ENCODE measurements at places on chromosomes 3 and 15. TPM values are rescaled to one million over a fixed set of nuclear protein-coding genes. Genes with fewer than 3 reads are reported as not detected.
A peak's percentile ranks its signal among the peaks of the same experiment; 100 is the strongest.

The CALML4 gene
- total RNA-seq, result 3.7 TPM

The DUOX1 gene
- total RNA-seq, result not detected

The HRG gene
- total RNA-seq, result not detected

The CHRD gene
- total RNA-seq, result 2.8 TPM

The GOLGA8T gene
- not detected for total RNA-seq

The PIGBOS1 gene
- 17.7 TPM for total RNA-seq

The IQCH gene
- total RNA-seq, result 4.3 TPM

The POPDC2 gene
- 0.08 TPM for total RNA-seq

The GHRL gene
- total RNA-seq, result not detected

The TM6SF1 gene
- total RNA-seq, result not detected

GRCh38 chr15:69156736-69157381 lies 3.6 kb upstream of the GLCE start:
- DNase-seq, result no peak

GRCh38 chr3:13130464-13131193 lies 57.4 kb upstream of the IQSEC1 start:
- no peak for DNase-seq

DNA sequence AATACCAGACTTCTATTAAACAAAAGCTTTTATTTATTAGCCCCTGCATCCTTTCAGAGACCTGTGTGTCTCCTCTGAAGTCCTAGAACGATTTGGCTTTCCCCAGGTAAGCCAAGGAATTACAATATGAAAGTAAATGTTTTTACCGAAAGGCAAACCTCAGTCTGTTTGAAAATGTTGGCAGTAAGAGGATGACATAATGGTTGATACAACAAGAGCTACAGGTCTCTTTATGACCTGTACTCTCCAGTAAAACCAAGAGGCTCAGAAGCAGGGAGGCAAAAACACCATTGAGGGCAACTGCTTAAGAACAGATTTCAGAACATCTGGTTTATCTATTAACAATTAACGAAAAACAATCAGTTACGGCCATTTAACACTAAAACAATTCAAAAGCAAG lies 107.8 kb downstream of the ADAM10 start:
- no peak for DNase-seq

DNA sequence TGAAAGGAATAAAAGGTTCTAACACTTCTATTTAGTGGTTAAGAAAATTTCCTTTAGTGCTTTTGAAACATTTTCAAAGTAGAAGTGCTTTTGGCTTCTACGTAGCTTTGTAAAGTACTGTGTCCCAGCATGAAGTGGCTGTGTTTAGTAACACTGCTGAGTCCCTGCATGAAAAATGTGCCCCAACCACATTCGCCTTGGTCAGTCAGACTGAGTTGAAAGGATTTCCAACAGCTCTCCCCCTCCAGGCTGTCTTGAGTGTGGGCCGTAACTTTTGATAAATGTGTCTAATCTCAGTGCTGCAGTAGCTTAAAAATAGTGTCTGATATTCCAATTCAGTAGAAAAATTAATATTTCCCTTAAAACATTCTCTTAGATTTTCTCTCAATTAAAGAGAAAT lies 115.0 kb downstream of the NR1D2 start:
- DNase-seq, result no peak

- DNase-seq, result no peak
These were observed 21.8 kb downstream of the ATRIP start for GRCh38 chr3:48468329-48468731.

DNA sequence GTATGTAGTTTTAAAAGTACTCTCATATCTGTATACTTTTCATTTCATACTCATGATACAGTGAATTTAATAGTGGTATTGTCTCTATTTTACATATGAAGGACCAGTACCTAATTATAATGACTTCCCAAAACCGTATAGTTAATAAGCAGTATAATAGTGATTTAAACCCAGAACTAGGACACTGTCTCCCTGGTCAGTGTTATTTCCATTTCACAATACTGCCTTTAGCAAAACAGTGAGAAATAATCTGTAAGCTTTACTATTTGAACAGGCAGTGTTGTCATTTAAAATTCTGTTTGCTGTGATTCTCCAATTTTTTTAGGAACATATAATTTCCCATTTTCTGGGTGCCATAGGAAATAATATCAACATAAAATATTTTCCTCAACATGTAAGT lies 116.2 kb downstream of the TCF12 start:
- no peak for DNase-seq

DNA sequence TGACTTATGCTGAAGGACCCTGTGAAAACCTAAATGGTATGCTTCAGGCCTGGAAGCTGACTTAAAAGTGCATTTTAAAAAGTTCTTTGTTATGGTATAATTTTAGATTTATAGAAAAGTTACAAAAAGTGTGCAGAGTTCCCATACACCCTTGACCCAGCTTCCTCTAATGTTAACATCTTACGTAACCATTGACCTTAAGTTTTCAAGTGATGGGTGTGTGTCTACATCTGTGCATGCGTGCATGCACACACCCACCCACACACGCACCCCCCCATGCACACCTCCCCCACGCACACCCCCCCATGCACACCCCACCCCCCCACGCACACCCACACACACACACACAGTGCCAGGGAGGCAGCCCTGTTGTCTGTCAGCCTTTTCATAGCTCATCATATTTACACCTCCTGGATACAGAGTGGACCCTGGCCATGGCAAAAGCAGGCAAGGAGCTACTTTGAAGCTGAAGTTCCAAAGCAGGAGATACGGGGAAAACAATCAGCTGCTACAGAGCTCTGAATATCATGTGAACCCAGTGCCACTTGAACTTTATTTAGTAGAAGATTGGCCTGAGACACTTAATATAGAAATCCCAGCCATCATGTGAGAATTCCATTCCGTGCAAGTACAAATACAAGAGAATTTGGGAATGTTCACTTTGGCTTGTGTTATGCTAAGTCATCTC lies 30.0 kb upstream of the TRAK1 start:
- no peak for DNase-seq

DNA sequence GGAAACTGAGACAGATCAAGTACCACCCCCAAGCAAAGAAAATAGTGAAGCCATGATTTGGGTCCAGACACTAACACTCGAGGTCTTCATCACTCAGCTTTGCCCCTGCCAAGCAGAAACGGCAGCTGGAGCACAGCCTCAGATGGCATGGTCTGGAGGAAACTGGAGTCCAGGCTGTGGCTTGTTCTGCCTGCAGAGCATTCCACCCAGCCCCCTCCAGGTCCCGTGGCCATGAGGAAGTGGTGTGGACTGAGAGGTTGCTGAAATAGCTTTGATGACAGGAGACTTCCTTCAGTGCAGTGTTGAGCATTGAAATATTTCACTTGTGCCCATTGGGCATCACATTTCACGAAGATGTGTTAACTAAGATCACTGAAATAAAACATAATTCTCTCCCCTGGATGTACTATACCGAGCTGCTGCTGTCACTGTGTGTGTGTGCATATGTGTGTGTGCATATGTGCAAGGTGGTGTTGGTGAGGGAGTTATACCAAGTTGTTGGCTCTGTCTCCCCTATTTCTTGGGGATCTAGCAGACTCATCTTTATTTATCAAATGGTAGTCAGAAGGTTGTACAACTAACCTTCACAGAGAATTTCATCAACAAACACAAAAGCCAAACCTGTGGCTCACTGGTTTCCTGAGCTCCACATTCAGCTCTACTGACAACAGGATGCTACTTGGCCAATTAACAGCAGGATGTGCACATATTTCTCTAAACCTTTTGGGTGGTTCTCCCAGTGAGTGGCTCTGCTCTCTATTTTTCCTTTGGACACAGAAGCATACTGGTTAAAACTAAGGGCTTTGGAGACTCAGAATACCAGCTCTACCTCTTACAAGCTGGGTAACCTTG lies 660.1 kb upstream of the CFAP20DC start:
- DNase-seq, result no peak

- DNase-seq, result no peak
These were observed 10.5 kb downstream of the ABI3BP start for GRCh38 chr3:100982710-100983109.

DNA sequence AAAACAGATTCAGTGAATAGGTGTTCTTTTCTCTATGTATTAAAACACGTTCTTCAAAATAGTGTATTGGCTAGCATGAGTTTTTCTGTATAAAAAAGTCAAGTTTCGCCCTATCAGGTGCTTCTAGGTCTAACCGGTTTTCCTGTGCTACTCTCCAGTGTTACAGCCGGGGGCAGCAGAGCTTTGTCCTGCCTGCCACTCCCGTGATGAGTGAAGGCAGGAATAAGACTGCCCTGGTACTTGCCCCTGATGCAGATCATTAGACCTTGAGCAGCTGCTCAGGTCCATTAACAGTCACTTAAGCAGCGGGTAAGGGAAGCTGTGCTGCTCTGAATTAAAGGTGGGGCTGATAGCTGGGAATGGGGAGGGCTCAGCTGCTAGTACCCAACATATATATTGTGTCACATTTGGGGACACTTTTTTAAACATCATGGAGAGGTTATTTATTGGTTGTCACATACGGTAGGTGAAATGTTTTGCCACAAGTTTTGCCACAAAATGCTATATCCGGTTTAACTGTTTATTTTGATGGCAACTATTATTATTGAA lies 1.3 kb upstream of the UNC13C start:
- peak; percentile 38 for DNase-seq

DNA sequence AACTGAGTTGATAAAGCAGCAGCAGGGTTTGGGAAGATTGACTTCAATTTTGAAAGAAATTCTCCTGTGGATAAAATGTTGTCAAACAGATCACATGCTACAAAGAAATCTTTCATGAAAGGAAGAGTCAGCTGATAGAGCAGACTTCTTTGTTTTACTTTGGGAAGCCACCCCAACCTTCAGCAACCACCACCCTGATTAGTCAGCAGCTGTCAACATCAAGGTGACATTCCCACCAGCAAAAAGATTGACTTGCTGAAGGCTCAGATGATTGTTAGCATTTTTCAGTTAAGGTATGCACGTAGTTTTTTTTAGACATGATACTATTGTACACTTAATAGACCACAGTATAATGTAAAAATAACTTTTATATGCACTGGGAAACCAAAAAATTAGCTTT lies 87.6 kb upstream of the ACKR4 start:
- DNase-seq, result peak; percentile 3
